Astrocyte of the spinal cord (primary cell): ENCODE measurements at places on chromosomes 16 and 17.

- peak; percentile 58 for DNase-seq
Observed at GRCh38 chr17:49003557-49004511, 6.6 kb downstream of the IGF2BP1 start.

DNA sequence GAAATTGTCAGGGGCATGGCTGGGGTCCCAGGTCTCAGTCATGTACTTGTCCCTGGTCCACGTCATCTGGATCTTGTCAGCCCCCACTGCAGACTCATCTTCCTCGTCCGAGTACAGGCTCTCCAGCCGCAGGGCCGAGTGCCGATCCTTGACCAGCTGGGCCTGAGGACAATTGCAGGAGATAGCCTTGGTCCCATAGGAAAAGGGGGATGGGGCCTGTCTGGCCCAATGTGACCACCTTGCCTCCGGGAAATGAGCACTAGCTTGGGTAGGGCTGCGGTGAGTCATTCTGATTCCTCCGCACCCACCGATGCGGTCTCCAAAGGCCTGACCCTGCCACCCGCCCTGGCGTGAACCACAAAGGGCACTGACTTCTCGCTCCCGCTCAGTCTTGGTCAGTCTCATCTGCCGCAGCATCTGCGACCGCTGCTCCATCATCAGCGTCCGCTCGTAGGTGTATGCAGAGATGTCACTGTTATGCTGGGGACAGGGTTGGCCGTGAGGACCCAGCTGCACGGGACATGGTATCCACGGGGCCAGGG is 1.5 kb upstream of the LCAT start:
- no peak for DNase-seq

GRCh38 chr16:26334218-26335111 is 642.7 kb downstream of the HS3ST4 start:
- DNase-seq = no peak

DNA sequence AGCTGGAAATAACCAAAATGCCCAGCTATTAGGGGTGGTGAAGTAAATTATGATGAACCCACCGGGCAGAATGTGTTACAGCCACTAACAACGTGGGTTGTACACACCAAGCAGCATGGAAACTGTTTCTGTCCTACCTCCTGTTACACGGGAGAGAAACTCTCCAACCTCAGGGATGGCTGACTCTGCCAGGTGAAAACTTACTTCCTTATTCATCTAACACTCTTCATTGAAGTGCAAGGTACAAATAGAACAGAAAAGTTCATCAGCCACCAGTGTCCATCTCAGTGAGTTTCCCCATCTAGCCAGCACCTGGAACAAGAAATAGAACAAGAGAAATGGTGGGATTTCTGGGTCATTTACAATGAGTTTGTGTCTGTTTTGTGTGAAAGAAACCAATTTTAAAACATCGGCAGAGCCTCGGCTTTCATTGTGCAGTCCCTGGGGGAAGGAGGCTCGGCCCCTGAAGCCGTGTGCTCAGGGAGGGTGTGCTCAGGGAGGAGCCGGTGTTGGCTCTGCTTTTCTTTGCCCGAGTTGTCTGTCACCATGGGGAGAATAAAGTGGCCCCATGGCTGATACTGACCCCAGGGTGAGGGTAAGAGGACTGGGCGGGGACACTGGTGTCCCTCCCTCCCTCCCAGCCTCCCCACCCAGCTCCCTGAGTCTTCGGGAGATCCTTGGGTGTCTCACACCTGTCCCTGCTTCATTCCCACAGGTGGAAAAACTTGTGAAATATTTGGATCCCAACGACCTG is 39.8 kb downstream of the RAB11FIP4 start:
- DNase-seq = no peak

DNA sequence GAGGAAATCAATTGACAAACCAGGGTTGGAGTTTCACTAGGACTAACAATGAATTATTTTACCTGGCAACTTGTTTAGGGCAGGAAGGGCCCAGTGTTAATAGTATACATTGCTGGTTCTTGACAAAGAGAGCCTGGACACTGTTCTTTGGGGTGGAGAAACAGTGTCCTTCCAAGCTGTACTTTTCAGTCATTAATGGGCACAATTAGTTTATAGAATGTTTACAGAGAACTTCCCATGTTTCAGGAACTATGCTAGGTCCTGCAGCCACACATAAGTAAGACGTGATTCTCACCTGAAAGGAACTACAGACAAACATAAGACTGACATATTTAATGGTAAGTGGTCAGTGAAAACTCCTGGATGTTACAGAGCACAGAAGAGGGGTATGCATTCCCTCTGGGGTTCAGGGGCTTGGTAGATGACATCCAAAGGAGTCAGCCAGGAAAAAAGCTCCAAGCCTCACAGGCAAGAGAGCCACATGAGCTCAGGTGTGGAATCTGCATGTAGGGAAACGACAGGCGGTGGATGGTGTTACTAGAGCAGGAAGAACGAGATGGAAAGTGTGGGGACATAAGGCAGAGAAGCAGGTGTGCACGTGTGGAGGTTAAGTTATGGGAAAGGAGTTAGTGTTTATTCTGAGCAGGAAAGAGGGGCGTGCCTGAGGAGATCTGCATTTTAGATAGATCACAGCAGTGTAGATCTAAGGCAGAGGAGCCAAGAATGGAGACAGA is 3.8 kb upstream of the DYNLL2 start:
- DNase-seq = no peak

DNA sequence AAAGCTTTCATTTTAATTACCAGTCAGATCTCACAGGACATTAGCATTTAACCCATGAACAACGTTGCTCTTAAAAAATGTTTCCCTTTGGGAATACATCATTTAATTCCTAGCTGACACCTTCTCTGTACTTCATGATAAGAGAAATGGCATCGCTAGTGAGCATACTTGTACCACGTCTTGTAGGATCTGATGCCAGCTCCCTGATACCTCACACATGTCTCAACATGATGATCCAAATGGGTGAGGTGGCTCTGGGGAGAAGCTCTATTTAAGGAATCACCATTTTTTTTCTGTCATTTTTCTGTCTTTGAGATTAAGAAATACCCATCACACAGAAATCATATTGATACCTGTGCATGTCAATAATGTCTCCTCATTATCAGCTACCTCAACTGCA is 772.1 kb upstream of the CA10 start:
- no peak for DNase-seq

DNA sequence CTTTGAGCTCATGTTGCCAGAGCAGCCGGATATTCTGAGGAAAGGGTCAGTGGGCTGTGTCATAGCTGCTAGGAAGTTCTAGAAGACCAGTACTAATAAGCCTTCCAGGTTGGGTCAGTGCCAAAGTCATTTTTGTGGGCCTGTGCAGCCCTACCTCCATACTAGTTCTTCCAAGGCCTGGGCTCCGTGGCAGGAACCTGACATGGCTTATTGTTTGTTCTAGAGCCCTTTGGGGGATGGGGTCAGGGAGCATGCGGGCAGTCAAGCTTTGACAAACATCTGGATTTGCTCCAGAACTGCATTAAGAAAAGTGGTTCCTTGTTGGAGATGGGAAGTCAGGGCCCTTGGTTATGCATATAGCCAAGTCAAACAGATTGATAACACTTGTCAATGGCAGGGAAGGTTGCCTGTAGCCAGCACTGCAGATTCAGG is 7.6 kb downstream of the ALKBH5 start:
- DNase-seq = peak; percentile 17

DNA sequence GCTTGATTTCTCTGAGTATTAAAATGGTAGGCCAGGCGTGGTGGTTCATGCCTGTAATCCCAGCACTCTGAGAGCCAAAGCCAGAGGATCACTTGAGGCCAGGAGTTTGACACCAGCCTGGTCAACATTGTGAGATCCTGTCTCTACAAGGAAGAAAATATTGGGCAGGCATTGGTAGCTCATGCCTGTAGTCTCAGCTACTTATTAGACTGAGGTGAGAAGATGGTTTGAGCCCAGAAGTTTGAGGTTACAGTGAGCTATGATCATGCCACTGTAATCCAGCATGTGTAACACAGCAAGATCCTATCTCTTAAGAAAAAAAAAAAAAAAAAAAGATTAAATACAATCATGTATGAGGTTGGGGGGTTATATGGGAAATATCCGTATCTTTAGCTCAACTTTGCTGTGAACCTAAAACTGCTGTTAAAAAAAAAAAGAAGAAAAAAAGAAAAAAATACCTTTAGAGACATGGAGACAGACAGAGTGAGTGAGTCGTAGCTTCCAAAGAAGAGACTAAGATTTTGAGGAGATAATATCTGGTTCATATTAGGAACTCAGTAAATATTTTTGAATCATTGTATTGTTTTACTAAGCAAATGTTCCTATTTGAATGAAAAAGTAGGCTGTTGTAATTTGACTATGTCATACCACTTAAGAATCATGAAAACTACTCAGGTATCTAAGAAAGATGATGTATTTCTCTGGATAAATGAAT is 325.7 kb upstream of the TBX2 start:
- DNase-seq = no peak

DNA sequence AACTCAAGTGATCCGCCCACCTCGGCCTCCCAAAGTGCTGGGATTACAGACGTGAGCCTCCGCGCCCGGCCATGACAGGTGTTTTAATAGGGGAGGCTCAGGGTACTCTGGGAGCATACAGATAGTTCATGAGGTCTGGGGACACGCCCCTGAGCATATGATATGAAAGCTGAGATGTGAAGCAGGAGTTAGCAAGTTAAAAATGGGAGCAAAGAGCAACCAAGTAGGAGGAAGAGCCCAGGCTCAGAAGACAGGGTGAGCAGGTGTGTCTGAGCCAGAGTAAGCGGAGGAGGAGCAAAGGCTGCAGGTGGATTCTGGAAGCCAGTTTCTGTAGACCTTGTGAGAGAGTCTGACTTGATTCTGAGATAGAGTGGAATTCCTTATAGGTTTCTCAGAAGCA is 103.6 kb downstream of the DNAH9 start:
- no peak for DNase-seq
